PC-3 (cell line): ENCODE measurements at places on chromosomes 6 and 20. TPM values are rescaled to one million over a fixed set of nuclear protein-coding genes. Genes with fewer than 3 reads are reported as not detected.

DNA sequence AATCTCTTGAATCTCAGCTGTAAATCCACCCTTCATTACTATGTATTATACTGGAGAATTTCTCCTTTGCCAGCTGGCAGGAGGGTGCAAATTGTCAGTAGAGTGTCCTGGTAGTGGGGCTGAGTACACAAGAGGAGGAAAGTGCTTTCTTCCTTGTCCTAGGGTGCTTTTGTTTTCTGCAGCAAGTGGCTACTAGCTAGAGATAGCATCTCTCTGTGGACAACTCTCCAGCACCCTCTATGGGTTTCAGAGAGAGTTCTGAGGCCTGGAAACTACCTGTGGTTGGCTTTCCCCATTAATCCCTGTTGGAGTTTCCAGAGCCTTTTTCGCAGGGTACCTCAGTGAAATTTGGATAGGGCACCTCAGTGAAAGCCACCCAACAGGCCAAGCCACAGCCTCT is 422.5 kb upstream of the RGS17 start:
- no peaks in the 10 kb centered on the region for H3K36me3 ChIP-seq
- H3K4me3 ChIP-seq: no peak overlapping the region
- peaks cover 5% of the 10 kb centered on the region; the same call in 1 of the 2 replicates for H3K27me3 ChIP-seq
- no peaks in the 10 kb centered on the region for H3K4me1 ChIP-seq
- DNase-seq: peak; percentile 48

GRCh38 chr6:64502801-64503200 is 867.2 kb downstream of the PHF3 start:
- peaks cover 15% of the 10 kb centered on the region for H3K4me1 ChIP-seq
- H3K27ac ChIP-seq: no peak overlapping the region
- H3K4me3 ChIP-seq: no peak overlapping the region
- H3K36me3 ChIP-seq: no peaks in the 10 kb centered on the region
- DNase-seq: no peak
- H3K27me3 ChIP-seq: no peaks in the 10 kb centered on the region

DNA sequence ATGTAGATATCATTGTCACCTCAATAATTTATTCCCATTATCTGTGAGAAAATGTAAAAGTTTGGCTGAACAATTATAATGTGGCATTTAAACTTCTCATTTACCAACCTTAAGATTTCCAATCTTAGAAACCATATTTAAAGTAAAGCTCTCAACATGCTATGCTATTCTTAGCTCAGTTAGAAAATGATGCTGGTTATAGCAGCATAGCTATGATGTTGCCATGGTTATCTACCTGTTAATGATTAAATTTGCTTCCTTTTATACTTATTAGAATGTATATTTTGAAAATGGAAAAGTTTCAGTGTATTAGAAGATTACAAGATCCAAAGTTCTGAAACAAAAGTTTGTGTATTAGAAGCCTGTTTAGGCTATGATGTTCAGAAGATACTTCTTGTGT is 110.1 kb downstream of the GPR63 start:
- no peaks in the 10 kb centered on the region for H3K27me3 ChIP-seq
- H3K4me3 ChIP-seq: no peak overlapping the region
- no peaks in the 10 kb centered on the region for H3K36me3 ChIP-seq
- DNase-seq: no peak
- H3K4me1 ChIP-seq: no peaks in the 10 kb centered on the region

DNA sequence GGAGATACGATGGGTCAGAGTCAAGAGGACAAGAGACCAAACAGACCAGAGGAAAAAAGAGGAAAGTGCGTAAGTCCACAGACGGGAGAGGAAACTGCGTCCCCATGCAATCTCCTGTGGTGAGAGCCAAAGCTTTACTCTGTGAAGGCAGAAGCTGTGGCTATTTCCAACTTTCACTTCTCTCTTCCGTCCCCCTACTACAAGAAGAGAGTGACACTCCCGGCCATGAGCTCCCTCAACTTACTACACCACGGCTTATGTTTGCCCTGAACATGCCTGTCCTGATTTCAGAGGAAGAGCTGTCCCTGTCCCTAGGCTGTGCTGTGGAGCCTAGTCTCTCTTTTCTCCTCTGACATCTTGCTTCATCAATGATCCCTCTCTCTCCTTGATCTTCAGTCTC is 11.5 kb upstream of the SSR1 start:
- DNase-seq: no peak
- no peaks in the 10 kb centered on the region for H3K27me3 ChIP-seq
- no peak overlapping the region for H3K27ac ChIP-seq
- H3K36me3 ChIP-seq: no peaks in the 10 kb centered on the region

GRCh38 chr6:712805-713204 is 19.9 kb upstream of the EXOC2 start:
- H3K4me1 ChIP-seq: peaks cover 15% of the 10 kb centered on the region
- H3K27ac ChIP-seq: no peak overlapping the region
- no peak overlapping the region for H3K4me3 ChIP-seq
- H3K36me3 ChIP-seq: no peaks in the 10 kb centered on the region

GRCh38 chr20:8232332-8232731 is 100.3 kb downstream of the PLCB1 start:
- no peaks in the 10 kb centered on the region for H3K36me3 ChIP-seq
- H3K4me3 ChIP-seq: no peak overlapping the region
- H3K4me1 ChIP-seq: no peaks in the 10 kb centered on the region
- H3K27ac ChIP-seq: no peak overlapping the region

DNA sequence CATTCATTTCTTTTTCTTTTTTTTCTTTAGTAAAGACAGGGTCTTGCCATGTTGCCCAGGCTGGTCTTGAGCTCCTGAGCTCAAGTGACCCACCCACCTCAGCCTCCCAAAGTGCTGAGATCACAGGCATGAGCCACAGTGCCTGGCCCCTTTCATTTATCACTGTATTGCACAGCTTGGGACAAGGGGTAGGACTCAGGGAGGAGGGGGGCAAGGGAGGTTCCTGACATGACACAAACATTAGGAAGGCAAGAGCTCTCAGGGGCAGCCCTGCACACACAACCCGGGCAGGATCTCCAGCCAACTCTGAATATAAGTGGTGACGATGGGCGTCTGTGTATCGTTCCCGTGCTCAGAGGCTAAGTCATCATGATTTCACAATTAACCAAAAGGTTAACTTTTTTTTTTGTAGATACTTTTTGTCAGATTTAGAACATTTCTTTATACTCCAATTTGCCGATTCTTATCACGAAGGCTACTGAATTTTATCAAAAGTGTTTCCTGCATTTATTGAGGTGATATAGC is 19.9 kb downstream of the SLC2A4RG start:
- DNase-seq: no peak
- H3K27me3 ChIP-seq: no peaks in the 10 kb centered on the region
- H3K27ac ChIP-seq: no peak overlapping the region
- no peak overlapping the region for H3K4me3 ChIP-seq
- no peaks in the 10 kb centered on the region for H3K36me3 ChIP-seq

- H3K27me3 ChIP-seq: no peaks in the 10 kb centered on the region
- no peak overlapping the region for H3K27ac ChIP-seq
- no peak for DNase-seq
- peaks cover 13% of the 10 kb centered on the region for H3K4me1 ChIP-seq
- H3K36me3 ChIP-seq: no peaks in the 10 kb centered on the region
Measured at GRCh38 chr20:57605045-57605444, 15.2 kb downstream of the ZBP1 start.

DNA sequence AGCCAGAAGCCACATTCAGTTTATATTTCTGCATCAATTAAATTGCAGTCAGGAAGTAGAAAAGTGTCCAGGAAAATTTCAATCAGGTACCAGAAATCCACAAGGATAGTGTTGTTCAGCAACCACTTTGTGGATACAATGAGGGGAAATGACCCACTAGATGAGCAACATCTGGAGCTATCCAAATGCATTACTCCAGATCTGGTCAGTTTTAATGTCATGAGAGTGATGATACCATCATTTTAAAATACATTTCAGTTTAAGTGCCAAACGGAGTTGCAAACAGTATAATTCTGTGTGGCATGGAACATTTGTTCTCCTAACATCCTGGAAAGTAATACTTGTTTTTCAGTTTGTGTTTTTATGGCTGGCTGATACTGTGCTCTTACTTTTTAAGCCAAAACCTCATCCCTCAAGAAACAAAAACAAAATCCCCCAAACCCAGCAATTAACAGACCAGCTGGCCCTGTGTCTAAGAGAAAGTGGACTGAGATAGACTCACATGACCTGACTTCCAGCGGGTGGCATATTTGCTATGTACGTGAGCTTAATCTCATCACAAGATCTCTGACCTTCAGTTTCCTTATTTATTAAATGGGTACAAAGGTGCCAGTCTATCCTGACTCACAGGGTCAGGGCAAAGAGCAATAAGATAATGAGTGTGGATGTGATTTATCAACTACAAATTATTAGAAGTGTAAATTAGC is 58.8 kb upstream of the CNKSR3 start:
- no peaks in the 10 kb centered on the region for H3K36me3 ChIP-seq
- H3K4me1 ChIP-seq: no peaks in the 10 kb centered on the region
- no peaks in the 10 kb centered on the region for H3K27me3 ChIP-seq
- H3K4me3 ChIP-seq: no peak overlapping the region

DNA sequence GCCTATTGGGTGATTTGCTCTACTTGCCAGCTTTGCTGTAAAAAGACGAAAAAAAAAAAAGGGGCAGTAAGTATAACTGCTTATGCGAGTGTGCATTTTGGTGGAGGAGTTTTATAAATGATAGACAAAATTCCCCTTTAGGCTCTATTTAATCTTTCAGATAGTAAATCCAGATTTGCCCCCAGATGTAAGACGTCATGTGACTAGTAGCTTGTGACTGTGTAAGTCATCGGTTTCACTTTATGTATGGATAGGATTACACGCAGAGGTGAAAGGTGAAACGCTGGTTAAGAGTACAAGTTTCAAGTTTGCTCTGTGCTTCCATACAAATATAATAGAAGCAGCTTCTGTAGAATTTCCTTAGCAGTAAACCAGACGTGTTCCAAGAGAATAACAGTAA is 7.9 kb downstream of the RAB32 start:
- H3K4me3 ChIP-seq: no peak overlapping the region
- H3K4me1 ChIP-seq: peaks cover 14% of the 10 kb centered on the region
- DNase-seq: no peak
- no peaks in the 10 kb centered on the region for H3K27me3 ChIP-seq

DNA sequence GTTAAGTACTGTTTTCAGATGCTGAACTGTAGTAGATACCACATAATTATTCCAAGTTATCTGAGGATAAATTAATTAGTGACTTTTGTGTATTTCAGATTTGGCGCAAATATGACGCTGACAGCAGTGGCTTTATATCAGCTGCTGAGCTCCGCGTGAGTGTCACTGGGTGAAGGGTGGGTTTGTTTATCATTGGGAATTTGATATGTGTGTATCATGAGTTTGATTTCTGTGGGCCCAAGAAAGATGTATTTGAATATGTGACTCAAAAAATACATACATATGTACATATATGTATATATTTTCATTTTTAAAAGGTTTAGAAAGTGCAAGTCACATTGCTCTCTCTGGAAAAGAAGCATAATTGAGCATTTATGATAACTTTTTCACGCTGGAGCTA is 17.4 kb downstream of the SCGN start:
- H3K4me1 ChIP-seq: peaks cover 10% of the 10 kb centered on the region
- no peak overlapping the region for H3K27ac ChIP-seq
- no peaks in the 10 kb centered on the region for H3K36me3 ChIP-seq
- no peak for DNase-seq
- H3K27me3 ChIP-seq: peaks cover 41% of the 10 kb centered on the region

DNA sequence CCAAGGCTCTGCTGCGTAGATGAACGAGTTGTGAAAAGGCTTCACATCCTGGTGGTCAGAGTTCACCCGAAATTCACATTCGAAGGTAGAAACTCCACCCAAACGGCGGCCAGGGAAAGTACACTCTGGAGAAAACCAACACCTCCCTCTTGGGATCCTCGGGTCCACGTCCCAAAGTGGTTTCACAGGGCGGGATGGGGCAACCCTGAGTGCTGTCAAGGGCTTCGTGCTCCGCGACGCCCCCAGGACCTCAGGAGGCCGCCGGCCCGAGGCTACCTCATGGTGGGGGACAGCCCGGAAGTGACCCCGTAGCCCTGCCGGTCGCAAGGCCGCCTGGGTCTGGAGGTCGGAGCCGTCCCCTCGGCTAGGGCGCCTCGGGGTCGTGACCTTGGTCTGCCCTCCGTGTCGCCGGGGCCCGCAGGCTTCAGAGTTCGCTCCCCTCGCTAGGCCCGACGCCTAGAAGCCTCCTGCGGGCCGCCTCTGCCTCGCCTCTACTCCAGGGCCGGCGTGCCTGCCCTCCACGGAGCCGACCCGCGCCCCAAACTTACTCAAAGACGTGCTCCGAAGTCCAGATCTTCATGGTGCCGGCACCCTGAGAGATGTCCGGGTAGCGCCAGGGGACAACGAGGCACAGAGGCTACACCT is at the start of gene PRELID3B:
Gene PRELID3B, minus strand, starts transcription at position 636 of the 645 bp plus-strand sequence. Its CDS starts 56 bp downstream, at position 580.
- H3K36me3 ChIP-seq: peaks cover 31% of the 10 kb centered on the region
- peak; percentile 59 for DNase-seq
- H3K4me3 ChIP-seq: peak within 1 kb of the TSS; percentile 72
- H3K27ac ChIP-seq: peak within 1 kb of the TSS; percentile 87
- peaks cover 48% of the 10 kb centered on the region for H3K4me1 ChIP-seq

- peaks cover 66% of the 10 kb centered on the region for H3K27me3 ChIP-seq
- H3K27ac ChIP-seq: no peak overlapping the region
- DNase-seq: no peak
- no peak overlapping the region for H3K4me3 ChIP-seq
Measured at GRCh38 chr20:61859767-61860166, 205.9 kb downstream of the TAF4 start.

DNA sequence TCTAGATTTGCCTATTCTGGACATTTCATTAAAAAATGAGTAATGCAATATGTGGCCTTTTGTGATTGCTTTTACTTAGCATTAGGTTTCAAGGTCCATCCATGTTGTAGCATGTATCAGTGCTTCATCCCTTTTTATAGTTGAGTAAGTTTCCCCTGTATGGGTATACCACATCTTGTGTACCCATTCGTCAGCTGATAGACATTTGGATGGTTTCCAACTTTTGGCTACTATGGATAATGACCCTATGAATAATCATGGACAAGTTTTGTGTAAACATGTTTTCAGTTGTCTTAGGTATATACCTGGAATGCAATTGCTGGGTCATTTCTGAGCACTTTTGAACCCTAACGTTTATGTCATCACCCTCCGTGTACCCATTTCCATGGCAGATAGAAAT is 15.4 kb downstream of the METTL24 start:
- no peak overlapping the region for H3K27ac ChIP-seq
- DNase-seq: peak; percentile 23
- no peaks in the 10 kb centered on the region for H3K27me3 ChIP-seq
- H3K4me3 ChIP-seq: no peak overlapping the region
- H3K36me3 ChIP-seq: no peaks in the 10 kb centered on the region

TMEM244 gene
- not detected in 2 replicates for total RNA-seq

PGBD1 gene
- total RNA-seq: 6.2 and 9.0 TPM in 2 replicates

XKR7 gene
- total RNA-seq: not detected in 2 replicates

RSPO4 gene
- total RNA-seq: not detected in 2 replicates

CASP8AP2 gene
- total RNA-seq: 6.6 and 7.8 TPM in 2 replicates

BPIFB1 gene
- total RNA-seq: not detected in 2 replicates

SGK2 gene
- total RNA-seq: 3.0 and 6.6 TPM in 2 replicates

GPR6 gene
- total RNA-seq: not detected in 2 replicates

SMIM28 gene
- not detected in 2 replicates for total RNA-seq

HLA-DOB gene
- 0.29 and 0.63 TPM in 2 replicates for total RNA-seq

CRISP2 gene
- not detected in 2 replicates for total RNA-seq

PLEKHG1 gene
- total RNA-seq: 1.3 and 1.4 TPM in 2 replicates
